ENCODE measurements at places on chromosomes 2 and 18.

GRCh38 chr2:172929644-172930043 is 146.0 kb upstream of the MAP3K20 start:
- no peak for DNase-seq

DNA sequence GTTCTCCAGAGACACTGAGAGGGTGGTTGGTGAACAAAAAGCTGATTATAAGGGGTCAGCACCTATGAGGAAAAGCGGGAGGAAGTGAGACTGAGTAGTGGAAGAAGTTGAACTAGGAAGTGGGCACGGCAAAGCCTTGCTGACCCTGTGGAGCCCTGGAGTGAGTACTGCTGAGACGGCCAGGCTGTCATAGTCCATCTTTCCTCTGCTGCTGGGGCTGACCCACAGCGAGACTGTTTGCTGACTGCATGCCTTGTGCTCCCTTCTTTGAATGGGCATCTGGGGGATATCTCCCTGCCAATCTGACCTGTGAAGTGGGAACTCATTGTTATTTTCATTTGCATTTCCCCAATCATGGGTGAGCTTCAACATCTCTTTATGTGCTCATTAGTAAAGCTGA is 92.4 kb upstream of the LDAH start:
- DNase-seq = no peak

DNA sequence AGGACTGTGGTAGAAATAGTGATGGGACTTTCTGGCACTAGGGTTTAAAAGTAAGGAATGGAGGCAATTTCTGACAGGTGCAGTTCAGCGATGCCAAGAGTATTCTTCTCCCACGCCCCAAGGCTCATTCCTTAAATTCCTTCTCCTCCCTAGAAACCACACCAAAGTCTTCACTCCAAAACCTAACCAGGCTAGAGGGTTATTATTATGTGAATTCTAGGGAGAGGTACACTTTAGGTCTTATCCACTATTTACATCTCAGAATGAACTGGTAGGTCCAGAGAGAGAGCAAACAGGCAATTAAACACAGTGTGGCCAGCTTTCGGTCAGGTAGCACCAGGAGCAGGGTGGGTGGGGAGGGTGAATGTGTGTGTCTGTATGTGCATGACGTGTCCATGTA is 11.4 kb downstream of the IL1F10 start:
- DNase-seq = no peak

DNA sequence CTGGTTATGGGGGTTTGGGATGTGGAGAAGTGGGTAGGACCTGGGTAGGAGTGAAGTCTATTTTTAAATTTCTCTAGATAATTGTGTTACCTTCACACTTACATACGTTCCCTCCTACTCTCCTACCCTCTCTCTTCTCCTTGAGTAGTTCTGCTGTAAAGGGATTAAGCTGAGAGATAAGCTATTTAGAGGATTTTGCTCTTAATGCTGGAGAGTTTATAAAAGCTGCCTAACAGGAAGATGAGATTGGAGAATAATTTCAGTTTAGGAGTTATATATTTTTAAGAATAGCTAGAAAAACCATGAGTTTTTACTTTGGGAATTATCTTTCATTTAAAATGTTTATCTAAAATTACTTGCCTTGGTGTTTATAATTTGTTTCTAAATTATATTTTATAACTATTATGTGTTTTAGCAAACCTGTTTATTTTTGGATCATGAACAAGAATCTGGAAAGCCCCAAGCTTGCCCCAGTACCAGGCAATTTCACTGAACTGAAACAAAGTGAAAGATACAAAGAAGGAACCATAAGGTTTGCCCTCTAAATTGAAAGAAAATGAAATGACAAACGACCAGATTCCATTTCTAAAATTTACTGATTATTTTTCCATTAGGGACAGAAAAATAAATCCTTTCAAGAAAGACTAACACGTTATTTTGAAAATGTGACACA is 101.5 kb downstream of the ZNF532 start:
- no peak for DNase-seq

- no peak for DNase-seq
These were observed 149.9 kb downstream of the GFPT1 start for GRCh38 chr2:69237070-69237670.

- no peak for DNase-seq
These were observed 42.0 kb upstream of the EDAR start for GRCh38 chr2:109030870-109031475.

DNA sequence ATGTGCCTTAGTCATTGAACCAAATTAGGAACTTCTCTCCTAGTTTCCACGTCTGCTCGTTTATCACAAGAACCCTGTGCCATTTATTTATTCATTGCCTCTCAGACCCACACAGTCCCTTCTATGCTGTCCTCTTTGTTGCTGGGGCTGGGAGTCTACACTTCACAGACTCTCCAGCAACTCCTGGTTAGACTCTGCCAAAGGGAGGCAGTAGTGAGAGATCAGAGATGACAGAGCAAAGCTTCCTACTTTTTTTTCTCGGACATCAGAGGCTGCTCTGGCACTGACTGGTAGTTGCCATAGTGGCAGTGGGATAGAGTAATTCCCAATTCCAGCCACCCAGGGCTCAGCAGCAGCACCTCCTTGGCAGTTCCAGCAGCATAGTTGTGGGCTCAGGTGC is 277.5 kb downstream of the BCL11A start:
- no peak for DNase-seq

GRCh38 chr2:221500501-221501209 is 71.4 kb downstream of the EPHA4 start:
- DNase-seq = no peak

GRCh38 chr18:1542230-1542774 is 637.6 kb downstream of the ADCYAP1 start:
- DNase-seq = no peak

DNA sequence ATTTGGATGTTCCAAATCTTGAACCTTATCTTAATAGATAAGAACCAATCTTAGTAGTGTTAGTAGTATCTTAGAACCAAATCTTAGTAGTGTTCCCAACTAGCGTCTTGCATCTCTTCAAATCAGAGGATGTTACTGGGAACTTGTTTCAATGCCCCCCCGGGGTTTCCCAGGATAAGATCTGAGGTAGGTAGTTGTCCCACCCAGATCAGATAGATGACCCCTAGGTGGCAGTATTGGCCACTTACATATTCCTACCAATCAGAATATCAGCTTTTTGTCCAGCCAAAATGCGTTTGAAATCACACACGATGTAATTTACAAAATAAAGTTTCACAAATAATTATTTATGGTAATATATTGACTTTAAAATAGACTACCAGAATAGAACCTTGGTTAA is 314.8 kb downstream of the MBD2 start:
- no peak for DNase-seq

DNA sequence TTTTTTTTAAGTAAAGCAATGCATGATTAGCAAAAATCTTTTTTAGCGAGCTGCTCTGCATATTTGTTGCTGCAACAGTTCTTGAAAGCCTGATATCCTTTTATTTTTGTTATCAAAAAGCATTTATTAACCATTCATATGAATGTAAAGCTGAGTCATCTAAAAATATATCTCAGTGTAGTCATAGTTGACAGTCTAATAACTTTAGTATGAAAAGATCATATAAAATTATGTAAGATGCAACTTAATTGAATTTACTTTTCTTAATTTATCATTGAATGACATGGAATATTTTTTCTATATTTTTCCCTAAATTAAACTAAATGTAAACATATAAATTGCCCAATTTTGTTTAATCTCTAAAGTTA is 8.5 kb downstream of the UGP2 start:
- DNase-seq = no peak

GRCh38 chr2:26144953-26145680 is 27.8 kb upstream of the GAREM2 start:
- DNase-seq = peak; percentile 68

DNA sequence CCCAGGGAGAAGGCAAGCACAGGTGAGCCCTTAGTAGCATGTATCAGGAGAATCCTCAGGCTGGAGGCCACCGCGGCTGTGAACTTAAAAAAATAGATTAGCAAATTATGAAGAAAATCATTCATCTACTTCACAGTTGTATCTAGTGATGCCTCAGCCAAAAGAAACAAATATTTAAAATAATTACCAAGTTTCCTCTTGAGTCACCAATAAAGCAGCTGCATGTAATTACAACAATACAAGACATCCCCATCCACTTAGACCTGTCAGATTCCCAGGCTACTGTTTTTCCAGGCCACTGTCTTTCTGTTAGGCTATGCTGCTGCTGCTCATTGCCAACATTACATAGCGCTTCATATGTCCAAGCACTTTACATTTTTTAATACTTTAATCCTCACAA is 54.6 kb upstream of the PHLPP1 start:
- DNase-seq = no peak

- no peak for DNase-seq
These were observed 346.1 kb downstream of the DCDC2C start for GRCh38 chr2:4049463-4049862.

GRCh38 chr2:72150861-72151356 is 3.2 kb upstream of the CYP26B1 start:
- no peak for DNase-seq

GRCh38 chr2:191218292-191218898 is 26.8 kb upstream of the MYO1B start:
- peak; percentile 68 for DNase-seq

GRCh38 chr2:112317303-112318158 is 42.1 kb downstream of the ZC3H6 start:
- no peak for DNase-seq

DNA sequence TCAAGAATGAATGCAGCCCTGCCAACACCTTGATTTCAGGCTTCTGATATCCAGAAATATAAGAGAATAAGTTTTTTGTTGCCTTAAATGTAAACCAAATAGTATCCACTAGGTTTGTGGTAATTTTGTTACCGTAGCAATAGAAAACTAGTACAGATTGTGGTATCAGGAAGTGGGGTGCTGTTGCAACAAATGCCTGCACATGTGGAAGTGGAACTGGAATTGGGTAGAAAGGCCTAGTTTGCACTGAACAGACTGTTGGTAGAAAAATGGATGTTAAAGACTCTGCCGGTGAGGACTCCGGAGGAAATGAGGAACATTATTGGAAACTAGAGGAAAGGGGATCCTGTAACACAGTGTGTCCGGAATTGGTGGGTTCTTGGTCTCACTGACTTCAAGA is 145.8 kb upstream of the MGAT5 start:
- DNase-seq = no peak

- DNase-seq = no peak
These were observed 65.7 kb downstream of the CELF4 start for GRCh38 chr18:37499913-37500312.

- no peak for DNase-seq
These were observed 8.4 kb downstream of the L3MBTL4 start for GRCh38 chr18:6406075-6406909.

DNA sequence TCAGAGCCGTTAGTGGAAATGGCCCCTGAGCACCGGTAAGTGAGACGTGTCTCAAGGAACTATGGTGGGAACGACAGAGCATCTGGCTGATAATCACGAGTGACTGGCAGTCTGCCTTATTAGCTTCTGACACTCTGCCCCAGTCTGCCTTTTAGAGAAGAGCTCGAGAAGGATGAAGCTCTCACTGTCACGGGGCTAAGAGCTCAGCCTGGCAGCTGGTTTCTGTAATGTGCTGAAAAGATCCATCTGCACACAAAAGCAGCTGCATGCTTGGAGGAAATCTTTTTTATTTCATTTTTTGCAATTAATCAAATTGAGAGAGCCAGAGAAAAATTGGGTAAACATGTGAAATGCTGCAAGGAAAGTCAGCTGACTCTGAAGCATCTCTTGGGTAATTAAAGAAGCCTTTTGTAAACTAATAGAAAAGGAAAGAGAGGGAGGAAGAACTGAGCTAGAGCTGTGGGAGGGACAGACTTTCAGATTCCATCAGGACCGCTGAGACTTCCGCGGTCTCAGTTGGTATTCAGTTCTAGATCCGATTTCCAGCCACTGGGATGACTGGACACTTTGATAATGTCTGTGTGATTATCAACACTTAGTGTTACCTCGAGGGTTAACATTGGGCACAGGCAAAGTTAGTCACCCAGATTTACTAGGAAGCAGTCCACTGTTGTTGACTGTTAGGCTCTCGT is 24.4 kb downstream of the MBP start:
- peak; percentile 73 for DNase-seq

DNA sequence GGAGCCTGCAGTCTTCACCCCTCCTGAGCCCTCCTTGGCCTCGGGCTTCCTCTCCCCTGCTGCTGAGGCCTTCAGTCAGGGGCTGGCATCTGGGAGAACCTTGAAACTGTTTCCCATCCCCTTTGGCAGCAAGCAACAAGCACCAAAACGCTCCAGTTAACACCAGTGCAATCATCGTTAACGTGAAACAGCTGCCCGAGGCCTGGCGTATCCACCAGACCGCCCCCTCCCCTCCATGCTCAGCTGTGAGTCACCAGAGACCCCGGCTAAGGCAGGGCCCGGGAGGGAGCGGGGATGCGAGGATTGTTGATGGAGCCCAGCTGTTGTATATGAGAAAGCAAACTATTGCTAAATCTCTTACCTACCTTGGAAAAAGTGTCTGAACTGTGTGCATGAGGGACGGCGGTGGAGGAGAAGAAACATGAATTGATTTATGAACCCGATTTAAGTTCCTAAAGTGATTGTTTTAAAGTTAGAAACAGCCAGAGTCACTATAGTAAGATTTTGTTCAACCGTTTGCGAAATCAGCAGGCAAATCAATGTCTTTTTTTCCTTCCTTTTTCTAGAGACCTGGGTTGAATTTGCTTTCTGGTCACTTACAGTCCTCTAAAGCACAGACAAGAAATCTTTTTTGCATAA is 5.2 kb downstream of the ZFP36L2 start:
- DNase-seq = peak; percentile 97

DNA sequence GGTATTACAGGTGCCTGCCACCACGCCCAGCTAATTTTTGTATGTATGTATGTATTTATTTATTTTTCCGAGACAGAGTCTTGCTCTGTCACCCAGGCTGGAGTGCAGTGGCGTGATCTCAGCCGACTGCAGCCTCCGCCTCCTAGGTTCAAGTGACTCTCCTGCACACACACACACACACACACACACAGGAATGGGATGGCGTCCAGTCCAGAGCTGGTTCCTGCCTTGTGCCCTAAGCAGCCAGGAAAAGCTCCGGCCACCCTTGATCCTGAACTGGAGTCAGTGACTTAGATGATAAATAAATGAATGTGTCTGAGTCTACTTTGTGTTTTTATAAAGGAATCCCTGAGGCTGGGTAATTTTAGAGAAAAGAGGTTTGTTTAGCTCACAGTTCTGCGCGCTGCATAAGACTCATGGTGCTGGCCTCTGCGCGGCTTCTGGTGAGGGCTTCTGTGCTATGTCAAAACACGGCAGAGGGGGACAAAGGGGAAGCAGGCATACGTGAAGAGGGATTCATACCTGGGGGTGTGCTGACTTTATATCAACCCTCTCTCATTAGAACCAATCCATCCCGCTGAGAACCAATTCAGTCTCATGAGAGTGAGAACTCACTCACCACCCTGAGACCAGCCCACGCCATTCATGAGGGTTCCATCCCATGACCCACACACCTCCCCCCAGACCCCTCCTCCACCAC is 59.7 kb upstream of the PHLPP1 start:
- DNase-seq = no peak

DNA sequence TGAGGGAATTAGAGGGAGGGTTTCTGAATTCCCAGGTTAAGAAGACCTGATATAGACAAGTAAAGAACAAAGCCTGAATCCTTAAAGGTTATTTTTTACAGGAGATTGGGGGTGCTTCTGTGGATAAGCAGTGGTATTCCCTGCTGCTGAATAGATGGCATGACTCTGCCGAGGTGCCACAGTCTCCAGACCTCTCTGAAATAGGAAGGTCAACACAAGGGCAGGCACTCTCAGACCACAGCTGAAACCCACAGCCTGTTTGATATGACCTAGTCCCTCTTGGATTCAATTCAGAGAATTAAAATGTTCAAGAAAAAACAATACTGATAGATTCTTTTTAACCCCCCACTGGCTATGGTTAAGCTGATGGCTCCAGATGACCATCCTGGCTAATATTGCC is 259.3 kb downstream of the PTGR3 start:
- no peak for DNase-seq
